LoVo (cell line): ENCODE measurements at places on chromosomes 4 and X.

DNA sequence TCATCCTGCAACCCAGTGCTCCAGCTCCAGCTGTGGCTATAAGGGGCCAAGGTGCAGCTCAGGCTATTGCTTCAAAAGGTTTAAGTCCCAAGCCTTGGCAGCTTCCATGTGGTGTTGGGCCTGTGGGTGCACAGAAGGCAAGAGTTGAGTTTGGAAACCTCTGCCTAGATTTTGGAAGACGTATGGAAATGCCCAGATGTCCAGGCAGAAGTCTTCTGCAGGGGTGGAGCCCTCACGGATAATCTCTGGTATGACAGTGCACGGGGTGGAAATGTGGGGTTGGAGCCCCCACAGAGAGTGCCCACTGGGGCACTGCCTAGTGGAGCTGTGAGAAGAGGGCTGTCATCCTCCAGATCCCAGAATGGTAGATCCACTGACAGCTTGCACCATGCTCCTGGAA, 44.5 kb downstream of the CYTL1 start:
- DNase-seq = no peak

DNA sequence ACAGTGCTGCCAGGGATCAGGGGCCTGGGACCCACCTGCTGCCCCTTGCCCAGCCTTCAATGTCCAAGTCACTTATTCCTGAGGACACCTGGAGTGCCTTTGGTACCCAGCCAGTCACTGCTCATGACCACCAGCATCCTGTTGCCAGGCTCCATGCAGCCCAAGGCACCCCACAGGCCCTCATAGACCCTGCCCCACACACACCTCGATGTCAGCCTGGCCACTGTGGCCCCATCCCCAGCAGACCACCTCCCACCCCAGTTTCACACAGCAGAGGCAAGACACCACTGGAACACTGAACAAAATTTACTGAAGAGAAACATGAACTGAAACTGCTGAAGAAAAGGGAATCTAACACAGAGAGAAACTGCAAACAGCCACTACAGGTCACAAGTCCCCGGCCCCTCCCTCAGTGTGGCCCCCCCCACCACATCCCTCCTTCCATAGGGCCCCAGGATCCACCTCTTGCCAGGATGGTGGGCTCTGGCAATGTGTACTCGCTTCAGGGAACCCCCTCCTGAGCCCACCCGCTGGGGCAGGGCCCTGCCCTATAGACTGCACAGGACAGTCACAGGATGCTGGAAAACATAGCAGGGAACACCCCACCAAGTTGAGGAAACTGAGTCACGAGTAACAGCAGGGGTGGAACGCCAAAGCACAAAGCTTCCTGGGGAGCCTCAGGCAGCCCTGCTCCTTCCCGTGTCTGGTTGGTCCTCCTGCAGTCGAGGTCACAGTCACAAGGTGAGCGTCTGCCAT, 5.2 kb downstream of the PNMA5 start:
- DNase-seq = no peak

DNA sequence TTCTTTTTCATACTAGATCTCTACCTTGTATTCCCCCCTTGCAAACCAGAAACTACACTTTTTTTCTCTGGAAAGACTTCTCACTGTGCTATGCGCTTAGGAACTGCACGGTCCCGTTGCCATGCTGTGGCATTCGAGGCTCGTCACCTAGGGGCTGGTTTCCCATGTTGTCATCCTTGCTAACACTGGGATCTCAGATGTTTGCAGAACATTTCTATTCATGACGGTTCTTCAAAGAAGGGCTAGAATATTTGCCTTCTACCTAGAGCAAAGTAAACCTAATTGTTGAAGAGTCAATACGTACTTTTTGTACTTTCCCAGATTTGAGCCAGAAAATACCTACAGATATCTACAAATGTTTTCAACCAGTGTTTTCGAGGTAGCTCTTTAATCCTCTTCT, 41.0 kb downstream of the RS1 start:
- no peak for DNase-seq

- DNase-seq = no peak
Observed at GRCh38 chr4:96675416-96675815, 835.5 kb downstream of the PDHA2 start.

- DNase-seq = no peak
Observed at GRCh38 chr4:162352580-162353107, 188.8 kb upstream of the FSTL5 start.

DNA sequence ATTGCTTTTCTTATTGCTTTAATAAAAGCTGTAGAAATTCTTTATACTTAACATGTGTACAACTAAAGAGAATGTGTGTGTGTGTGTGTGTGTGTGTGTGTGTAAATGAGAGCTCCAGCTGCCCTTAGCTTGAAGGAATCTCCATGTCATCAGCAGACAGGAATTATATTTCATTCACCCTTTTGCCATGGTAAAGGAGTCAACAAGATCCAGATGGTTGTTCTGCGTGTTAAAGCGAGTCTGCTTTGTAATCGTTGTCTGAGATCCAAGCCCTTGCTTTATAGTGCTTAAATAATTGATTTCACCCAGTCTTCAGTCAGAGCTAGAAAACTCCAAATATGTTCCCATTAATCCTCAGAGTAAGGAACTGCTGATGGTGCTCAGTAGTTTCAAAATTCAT, 285.5 kb downstream of the PDGFC start:
- DNase-seq = no peak

DNA sequence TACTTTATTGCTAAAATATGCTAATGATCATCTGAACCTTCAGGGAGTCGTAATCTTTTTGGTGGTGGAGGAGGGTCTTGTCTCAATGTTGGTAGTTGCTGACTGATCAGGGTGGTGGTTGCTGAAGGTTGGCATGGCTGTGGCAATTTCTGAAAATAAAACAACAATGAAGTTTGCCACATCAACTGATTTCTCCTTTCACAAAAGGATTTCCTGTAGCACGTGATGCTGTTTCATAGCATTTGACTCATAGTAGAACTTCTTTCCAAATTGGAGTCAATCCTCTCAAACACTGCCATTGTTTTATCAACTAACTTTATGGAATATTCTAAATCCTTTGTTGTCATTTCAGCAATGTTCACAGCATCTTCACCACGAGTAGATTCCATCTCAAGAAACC, 19.3 kb downstream of the DDIT4L start:
- no peak for DNase-seq

GRCh38 chr4:81466841-81467671, 4.7 kb downstream of the RASGEF1B start:
- peak; percentile 75 for DNase-seq

- DNase-seq = no peak
Observed at GRCh38 chr4:8523175-8523574, 57.0 kb upstream of the GPR78 start.

DNA sequence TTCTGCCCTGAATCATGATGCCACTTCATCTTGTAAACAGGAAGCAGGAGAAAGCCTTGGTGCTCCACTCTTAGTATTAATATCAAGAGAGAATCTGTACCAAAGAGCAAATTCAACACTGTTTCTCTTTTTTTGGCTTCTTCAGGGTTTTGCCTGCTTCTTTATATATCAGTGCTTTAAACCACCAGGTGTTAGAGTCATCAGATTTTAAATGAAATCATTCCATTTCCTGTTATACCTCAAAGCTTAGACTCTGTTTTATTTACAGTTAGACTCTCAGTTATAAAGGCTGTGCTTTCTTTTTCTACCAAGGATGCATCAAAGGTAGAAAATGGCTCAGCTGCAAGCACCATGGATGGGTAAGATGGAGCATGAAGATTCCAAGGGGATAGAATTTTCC, 350.9 kb downstream of the CAMK2D start:
- no peak for DNase-seq

- DNase-seq = no peak
Observed at GRCh38 chrX:81120258-81120935, 81.3 kb downstream of the HMGN5 start.

GRCh38 chrX:72314881-72315280, 9.2 kb upstream of the CITED1 start:
- no peak for DNase-seq

GRCh38 chr4:18935659-18936345, 914.2 kb upstream of the LCORL start:
- DNase-seq = no peak

GRCh38 chr4:122762520-122762919, 30.0 kb downstream of the BBS12 start:
- no peak for DNase-seq

- no peak for DNase-seq
Observed at GRCh38 chr4:111595456-111595855, 549.8 kb upstream of the FAM241A start.

GRCh38 chrX:117095393-117095792, 632.6 kb upstream of the CT83 start:
- DNase-seq = no peak

DNA sequence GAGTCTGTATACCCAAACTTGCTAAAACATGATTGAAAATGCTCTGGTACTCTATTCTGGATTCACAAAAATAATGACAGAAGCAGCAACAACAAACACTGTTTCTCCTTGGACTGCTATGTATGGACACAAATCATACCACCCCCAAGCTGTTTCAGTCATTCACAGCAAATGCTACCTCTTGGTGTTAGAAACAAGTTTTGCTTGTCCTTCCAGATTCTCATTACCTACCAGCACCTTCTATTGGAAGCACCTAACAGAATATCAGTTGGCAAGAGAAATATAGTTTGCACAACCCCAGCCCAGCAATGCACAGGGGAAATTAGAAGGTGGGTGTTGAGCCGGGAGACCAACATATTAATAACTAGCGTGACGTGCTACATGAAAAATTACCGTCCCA, 1950.9 kb downstream of the C4orf33 start:
- no peak for DNase-seq

- no peak for DNase-seq
Observed at GRCh38 chrX:149572743-149573142, 14.5 kb downstream of the MAGEA9B start.
